GM04504 (cell line): ENCODE measurements at places on chromosomes 5 and 9.

GRCh38 chr5:110376281-110376951 lies 350.1 kb downstream of the TMEM232 start:
- DNase-seq: peak; percentile 80

- DNase-seq: no peak
These were observed 355.3 kb downstream of the NR2F1-AS1 start for GRCh38 chr5:93225748-93226147.

DNA sequence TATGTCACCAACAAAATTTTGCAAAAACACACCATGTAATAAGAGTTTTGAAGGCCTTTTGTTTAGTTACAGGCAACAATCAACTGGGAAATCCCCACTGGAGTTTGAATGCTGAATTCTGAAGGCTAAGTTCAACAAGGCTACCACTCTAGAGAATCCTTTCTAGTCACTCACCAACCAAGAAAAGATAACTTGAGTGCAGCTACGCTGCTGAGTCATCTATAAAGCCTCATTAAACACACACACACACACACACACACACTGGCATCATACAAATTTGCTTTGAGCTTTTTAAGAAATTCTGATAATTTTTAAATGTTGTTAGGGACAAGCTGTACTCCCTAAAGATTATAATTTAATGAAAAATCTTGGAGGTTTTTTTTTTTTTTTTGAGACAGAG lies 219.6 kb downstream of the DENND1A start:
- DNase-seq: peak; percentile 35

- DNase-seq: no peak
These were observed 153.3 kb downstream of the RAB3C start for GRCh38 chr5:58736214-58736613.
